CD4-positive, alpha-beta T cell treated with Interleukin-6 for 4 hours (primary cell): ENCODE measurements at places on chromosomes 13 and 19.

- DNase-seq = no peak
These were observed 233.4 kb upstream of the SPRY2 start for GRCh38 chr13:80574113-80574850.

- no peak for DNase-seq
These were observed 209.3 kb downstream of the LACC1 start for GRCh38 chr13:44088991-44089413.

- DNase-seq = no peak
These were observed 17.6 kb downstream of the TNFSF11 start for GRCh38 chr13:42591602-42592001.

- no peak for DNase-seq
These were observed 60.9 kb downstream of the LIG4 start for GRCh38 chr13:108154421-108154858.

DNA sequence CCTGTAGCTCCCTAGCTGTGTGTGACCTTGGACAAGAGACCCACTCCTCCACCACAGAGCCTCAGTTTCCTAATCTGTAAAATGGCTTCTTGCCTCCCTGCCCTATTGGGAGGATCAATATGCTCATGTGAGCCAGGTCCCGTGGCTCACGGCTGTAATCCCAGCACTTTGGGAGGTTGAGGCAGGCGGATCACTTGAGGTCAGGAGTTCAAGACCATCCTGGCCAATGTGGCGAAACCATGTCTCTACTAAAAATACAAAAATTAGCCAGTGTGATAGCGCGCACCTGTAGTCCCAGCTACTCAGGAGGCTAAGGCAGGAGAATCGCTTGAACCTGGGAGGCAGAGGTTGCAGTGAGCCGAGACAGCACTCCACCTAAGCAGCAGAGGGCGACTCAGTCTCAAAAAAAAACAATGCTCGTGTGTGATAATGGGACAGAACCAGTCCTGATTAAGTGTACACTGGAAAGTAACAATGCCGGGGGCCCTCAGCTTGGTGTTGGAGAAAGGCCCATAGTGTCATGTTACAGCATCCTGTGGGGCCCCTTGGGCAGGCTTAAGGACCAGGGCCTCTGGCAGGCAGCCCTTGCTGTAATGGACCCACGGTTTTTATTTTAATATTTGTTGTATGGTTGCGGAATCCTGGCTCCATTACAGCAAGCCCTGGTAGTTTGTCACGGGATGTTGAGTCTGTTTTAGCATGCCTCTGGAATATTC, 6.8 kb downstream of the RPS11 start:
- peak; percentile 65 for DNase-seq

- no peak for DNase-seq
These were observed 3.0 kb upstream of the EFNA2 start for GRCh38 chr19:1282588-1283206.

DNA sequence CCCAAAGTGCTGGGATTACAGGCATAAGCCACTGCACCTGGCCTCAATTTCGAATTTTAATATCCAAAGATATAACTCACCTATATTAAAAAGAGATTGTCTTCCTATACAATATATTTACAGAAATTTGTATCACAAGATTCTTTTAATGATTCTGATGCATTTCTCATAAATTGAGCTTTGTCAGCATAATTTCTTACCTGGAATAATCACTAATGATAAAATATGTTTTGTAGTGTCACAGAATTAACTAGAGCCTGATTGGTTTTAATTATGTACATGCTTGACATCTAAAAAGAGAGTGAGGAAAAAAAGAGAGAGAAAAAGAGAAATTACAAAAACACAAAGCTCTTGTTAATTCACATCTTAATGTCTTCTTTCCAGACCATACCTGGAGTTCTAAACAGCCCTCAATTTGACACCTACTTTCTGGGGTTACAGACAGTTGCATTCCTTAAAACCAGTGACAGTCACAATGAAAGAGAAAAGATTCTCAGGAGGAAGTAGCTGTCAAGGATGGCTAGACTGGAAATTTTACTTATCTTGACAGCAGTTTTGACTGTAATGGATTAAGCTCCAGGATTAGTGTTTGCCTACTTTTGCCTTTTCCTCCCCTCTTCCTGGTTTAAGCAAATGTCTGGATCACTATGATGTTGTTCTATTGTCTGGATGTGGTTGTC, 214.4 kb downstream of the SPRY2 start:
- no peak for DNase-seq

GRCh38 chr19:17659996-17660395, 28.2 kb downstream of the UNC13A start:
- no peak for DNase-seq

- DNase-seq = no peak
These were observed 8.8 kb downstream of the TPT1 start for GRCh38 chr13:45332036-45332830.
